Activated CD4-positive, alpha-beta T cell treated with anti-CD3 and anti-CD28 coated beads, Interleukin-2, amount 10 ng/mL, durations not matched to agents 24 days and 14 days (primary cell): ENCODE measurements at places on chromosomes 2 and 18. TPM values are rescaled to one million over a fixed set of nuclear protein-coding genes. Genes with fewer than 3 reads are reported as not detected.

- DNase-seq = no peak
- H3K4me3 ChIP-seq = no peak overlapping the region
- H3K36me3 ChIP-seq = peaks cover 11% of the 10 kb centered on the region
- peaks cover 8% of the 10 kb centered on the region for H3K4me1 ChIP-seq
These were observed 16.4 kb downstream of the IGFBP2 start for GRCh38 chr2:216649574-216649973.

Gene ZSWIM2
- not detected in 2 replicates for total RNA-seq

Gene TUBA3D
- total RNA-seq = not detected in 2 replicates

DNA sequence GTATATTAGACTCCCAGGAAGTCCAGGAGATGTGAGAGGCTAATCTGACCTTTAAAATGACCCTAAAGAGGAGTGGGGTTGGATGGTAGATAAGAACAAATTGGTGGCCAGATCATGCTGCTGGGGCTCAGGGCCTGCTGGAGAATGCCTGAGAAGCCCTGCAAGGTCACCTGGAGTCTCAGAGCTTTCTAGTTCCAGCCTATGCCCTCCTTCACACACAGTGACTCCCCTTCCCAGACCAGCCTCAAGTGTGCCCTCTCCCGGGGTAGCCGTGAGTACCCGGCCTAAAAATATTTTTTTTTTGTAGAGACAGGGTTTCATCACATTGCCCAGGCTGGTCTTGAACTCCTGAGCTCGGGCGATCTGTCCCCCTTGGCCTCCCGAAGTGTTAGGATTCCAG, 44.2 kb upstream of the FZD5 start:
- H3K36me3 ChIP-seq = no peaks in the 10 kb centered on the region
- no peaks in the 10 kb centered on the region for H3K4me1 ChIP-seq
- H3K4me3 ChIP-seq = no peak overlapping the region
- peaks cover 4% of the 10 kb centered on the region for H3K27me3 ChIP-seq
- H3K27ac ChIP-seq = no peak overlapping the region
